GM12878 (cell line): ENCODE measurements at places on chromosomes 1 and 21.

GRCh38 chr1:48214820-48215219 is 7.7 kb upstream of the SLC5A9 start:
- DNase-seq: no peak

DNA sequence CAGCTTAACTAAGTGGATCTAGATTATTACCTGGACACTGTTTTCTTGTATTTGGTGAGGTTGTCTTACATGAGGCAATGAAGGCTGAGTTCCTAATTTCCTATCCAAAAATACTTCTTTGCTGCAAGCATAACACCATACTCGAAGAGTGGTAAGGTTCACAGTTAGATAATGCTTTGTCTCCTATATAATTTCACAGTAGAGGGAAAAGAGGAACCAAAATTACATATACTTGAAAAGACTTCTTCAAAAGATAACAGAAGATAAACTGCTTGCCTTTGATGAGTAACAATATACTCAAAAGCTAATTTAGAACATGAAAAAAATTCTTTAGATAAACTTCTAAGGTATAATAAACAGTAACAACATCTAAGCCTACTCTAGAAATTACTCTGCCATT is 20.4 kb downstream of the USP33 start:
- DNase-seq: no peak

DNA sequence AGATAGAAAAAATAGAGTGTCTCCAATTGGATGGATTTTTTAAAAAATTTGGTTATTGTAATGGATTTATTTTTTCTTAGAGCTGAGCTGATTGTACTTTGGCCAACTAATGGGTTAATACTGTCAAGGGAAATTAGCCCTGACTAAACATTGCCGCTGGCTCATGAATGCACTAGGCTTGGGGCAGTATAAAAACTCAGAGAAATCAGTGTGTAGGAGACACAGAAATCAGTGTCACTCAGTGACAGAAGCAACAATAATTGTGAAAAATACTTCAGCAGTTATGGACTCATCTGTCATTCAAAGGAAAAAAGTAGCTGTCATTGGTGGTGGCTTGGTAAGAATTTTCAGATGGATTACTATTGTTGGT is at the start of gene KMO:
TSS of gene KMO (plus strand) at position 217 of the 370 bp plus-strand sequence. CDS start at position 284, 67 bp downstream.
- DNase-seq: no peak

DNA sequence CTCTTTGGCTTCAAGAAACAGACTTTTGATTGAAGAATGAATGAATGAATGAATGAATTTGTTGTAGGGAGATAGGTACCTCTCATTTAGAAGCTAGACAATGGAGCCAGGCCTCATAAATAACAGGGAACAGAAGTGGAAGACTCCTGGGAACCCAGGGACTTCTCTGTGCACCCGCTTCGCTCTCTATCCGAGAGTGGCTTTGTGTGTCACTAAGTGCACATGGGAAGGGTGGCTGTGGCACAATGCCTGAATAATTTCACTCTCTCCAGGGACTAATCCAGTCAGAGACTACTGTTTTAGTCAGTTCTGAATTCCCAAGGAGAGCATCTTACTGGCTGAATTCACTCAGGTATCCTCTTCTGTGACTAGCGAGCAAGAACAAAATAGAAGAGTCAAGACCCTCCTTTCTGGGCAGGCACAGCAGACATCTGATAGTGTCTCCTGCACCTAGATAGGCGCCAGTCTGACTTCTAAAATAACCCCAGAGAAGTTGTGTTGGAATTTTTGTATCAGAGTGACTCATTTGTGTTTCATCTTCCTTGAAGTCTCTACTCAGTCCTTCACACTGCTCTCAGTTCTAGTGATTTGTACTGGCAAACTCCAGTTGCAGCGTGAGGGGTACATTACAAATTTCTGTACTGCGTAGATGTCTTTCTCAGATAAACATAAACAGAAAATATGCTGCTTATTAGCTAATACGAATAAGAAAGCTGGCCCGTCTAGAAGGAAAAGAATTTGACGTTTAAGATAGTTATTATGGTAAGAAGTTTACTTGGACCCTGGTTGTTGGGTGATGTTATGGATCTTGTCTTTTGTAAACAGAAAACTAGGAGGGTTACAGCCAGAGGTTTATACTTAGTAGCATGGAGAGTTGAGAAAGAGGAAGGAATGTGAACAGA is 34.0 kb downstream of the BACH1 start:
- DNase-seq: no peak

DNA sequence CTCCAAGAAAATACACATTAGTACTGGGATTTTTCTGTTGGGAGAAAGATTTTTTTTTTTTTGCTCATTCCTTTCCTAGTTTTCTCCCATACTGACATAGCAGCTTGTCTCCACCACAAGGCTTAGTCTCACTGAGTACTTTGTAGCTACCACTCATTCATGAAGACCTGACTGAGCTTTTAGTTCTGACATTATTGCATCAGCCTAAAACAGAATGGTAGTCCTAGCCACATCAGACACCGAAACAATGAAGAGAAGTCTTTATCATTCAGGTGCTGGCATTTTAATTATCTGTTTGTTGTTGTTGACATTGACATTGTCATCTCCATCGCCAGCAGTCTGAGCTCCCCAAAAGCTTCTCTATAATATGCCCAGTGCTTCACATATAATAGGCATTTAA is 21.1 kb upstream of the C1orf21 start:
- DNase-seq: no peak

GRCh38 chr1:87127581-87127980 is 201.1 kb upstream of the LMO4 start:
- DNase-seq: no peak

- DNase-seq: no peak
Measured at GRCh38 chr1:224518528-224518927, 83.9 kb upstream of the WDR26 start.

DNA sequence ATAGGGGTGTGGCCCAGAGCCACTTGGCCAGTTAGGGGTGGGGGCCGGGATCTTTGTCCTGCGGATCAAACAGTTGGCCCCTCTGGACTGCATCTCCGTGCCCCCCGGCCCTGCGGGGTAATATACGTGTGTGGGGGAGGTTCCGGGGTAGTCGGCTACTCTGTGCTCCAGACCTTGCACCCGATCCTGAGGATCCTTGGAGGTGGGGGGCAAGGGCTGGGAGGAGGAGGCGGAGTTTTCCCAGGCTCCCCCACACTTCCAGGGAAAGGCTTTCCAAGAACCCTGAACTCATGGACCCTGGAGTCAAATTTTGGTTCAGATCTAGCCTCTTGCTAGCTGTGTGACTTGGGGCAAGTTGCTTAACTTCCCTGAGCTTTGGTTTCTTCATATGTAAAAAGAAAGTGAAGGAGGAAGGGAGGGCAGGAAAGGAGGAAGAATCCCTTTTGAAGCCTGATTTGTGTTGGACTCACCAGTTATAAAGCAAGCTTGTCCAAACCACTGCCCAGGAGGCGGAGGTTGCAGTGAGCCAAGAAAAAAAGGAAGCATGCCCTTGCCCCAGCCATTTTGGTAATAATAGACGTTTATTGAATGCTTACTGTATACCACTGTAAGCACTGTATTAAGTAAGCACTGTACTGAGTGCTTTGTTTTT is 686 bp downstream of the MIIP start:
- DNase-seq: no peak

DNA sequence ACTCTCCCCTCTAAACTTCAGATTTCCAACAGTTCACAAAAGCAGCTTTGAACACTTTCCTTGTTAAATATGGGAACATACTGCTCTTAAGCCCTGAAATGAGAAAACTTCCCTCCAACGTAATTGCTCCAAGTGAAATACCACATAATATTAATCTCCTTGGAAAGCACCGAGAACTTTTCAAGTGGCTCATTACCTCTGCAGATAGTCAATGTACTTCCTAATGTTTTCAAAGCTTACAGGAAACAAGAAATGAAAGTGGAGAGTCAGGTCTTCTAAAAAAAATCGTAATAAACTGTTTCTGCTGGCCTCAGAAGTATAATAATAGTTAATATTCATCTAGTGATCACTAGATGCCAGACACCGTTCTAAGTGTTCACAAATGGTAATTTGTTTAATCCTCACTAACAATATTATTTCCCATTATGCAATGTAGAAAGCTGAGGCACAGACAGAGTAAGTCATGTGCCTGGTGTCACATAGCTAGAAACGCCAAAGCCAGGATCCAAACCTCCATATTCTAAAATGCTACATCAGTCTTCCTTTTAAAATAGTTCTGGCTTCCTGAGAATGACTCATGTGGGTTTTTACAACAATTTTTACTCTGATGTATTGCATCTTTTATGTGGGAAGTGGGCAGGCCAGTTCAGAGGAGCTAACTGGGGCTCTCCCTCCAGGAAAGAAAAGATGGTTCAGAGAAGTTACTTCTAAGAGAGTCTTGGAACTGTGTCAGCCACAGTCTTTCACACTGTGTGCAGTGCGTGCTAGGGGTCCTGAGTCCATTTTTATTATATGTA is 177.2 kb downstream of the PLPPR4 start:
- no peak for DNase-seq

DNA sequence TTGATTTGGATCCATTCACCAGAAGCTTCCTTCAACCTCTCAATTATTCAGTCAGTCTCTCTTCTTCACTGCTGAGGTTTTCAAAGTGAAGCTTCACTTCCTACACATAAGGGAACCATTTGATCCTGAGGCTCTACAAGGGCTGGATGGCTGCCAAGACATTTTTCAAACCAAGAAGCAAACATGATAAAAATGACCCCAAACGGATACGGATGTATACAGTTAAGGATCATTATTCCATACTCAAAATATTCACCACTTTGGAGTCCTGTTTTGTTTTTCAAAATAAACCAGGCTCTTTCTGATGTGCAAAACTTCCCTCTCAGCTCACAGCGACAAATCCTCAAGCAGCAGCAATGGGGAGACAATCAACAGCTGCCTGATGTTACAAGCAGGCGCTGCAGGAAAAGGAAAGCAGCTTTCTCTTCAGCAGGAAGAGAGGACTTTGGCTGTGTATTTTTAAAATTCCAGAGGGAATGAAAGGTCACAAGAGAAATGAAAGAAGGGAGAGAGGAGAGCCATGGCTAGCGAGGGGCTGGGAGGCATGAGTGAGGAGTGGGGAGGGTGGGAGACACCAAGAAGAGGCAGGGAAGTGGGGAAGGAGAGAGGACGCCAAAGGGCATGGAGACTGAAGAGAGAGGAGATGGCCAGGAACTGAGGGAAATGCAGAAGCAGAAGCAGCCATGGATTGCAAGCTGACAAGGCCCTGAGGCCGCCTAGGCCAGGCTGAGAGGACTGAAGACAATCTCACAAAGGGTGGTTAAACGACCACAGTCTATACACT is 145.4 kb downstream of the SLC45A1 start:
- DNase-seq: no peak
